Adrenal gland (tissue), 19 donors: ENCODE measurements at places on chromosomes 5 and 9. TPM values are rescaled to one million over a fixed set of nuclear protein-coding genes. Genes with fewer than 3 reads are reported as not detected.

GRCh38 chr9:127635201-127635735 is 23.2 kb downstream of the STXBP1 start:
- H3K27ac ChIP-seq: no peak overlapping the region
- no peak overlapping the region for H3K4me3 ChIP-seq
- H3K4me1 ChIP-seq: peaks cover 11% of the 10 kb centered on the region
- no peaks in the 10 kb centered on the region for H3K36me3 ChIP-seq
- no peaks in the 10 kb centered on the region for H3K27me3 ChIP-seq
- DNase-seq: no peak

DNA sequence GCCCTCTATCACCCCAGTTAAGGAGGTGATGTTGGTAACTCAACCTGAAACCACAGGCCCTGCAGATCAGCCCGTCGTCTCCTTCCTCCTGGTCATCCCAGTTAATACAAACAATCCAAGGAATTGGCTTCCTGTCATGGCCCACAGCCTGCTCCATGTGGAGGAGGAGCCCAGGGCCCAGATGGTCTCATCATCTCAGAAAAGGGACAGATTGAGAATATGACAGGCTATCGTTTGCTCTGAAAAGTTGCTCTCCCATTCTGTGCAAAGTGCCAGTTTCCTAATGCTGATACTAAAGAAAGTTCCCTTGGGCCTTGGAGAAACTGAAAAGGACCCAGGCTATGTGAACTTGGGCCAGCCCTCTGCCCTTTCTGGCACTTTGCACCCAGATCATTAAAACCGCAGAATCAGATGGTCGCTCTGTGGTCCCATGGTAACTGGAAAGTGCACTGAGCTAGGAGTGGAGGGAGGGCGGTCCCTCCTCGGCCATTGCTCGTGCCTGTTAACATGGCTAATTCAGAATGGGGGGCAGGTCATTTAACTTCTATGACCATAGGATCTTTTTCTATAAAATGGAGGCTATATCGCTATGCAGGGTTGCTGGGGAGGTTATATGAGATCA is 675 bp upstream of the SPAAR start:
- H3K4me1 ChIP-seq: peaks cover 29% of the 10 kb centered on the region
- no peaks in the 10 kb centered on the region for H3K36me3 ChIP-seq
- DNase-seq: peak; percentile 40
- H3K27me3 ChIP-seq: no peaks in the 10 kb centered on the region
- peak overlapping the region; percentile 81 for H3K27ac ChIP-seq

GRCh38 chr9:89721176-89721700 is 116.4 kb downstream of the GADD45G start:
- DNase-seq: no peak
- H3K27ac ChIP-seq: no peak overlapping the region
- no peak overlapping the region for H3K4me3 ChIP-seq

DNA sequence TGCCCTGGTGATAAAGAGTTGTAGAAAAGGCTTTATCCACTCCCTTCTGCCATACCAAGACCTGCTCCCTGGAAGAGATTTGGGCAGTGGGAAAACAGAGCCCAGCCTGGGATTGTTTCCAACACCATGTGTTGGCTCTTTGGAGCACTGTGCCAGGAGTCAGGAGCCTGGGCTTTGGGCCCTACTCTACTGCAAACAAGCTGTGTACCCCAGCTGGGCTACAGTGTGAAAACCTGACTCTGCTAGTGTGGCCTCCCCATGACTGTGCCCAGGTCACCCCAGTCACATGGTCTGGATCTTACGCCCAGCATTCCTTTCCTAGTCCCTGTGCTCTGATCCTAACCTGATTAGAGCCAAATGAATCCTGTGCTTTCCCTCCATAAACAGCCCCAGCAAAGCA is 39.3 kb upstream of the SHB start:
- no peak overlapping the region for H3K27ac ChIP-seq
- DNase-seq: no peak
- H3K36me3 ChIP-seq: no peaks in the 10 kb centered on the region
- no peaks in the 10 kb centered on the region for H3K4me1 ChIP-seq
- H3K27me3 ChIP-seq: no peaks in the 10 kb centered on the region

DNA sequence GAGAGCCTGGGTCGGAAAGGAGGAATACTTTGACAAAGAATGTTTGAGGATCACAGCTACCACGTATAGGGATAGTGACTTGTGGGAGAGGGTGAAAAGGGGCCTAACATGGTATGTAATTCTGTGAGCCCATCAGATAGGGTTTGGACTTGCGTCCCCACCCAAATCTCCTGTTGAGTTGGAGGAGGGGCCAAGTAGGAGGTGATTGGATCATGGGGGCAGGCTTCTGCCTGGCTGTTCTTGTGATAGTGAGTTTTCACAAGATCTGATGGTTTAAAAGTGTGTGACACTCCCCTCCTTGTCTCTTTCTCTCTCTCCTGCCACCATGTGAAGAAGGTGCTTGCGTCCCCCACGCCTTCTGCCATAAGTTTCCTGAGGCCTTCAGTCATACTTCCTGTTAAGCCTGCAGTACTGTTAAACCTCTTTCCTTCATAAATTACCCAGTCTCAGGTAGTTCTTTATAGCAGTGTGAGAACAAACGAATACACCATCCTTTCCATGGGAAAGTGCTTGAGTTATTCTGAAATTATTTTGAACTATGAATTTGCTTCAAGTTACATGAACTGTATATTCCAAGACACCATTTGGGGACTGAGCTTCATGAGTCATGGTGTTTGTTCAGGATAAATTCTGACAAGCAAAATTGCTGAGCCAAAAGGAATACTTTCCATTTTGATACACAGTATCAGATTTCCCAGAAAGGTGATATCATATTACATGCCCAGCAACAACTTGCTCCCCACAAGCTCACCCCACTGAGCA is 68.8 kb upstream of the SSBP2 start:
- no peak overlapping the region for H3K4me3 ChIP-seq
- H3K36me3 ChIP-seq: no peaks in the 10 kb centered on the region
- H3K27me3 ChIP-seq: no peaks in the 10 kb centered on the region
- no peak for DNase-seq

DNA sequence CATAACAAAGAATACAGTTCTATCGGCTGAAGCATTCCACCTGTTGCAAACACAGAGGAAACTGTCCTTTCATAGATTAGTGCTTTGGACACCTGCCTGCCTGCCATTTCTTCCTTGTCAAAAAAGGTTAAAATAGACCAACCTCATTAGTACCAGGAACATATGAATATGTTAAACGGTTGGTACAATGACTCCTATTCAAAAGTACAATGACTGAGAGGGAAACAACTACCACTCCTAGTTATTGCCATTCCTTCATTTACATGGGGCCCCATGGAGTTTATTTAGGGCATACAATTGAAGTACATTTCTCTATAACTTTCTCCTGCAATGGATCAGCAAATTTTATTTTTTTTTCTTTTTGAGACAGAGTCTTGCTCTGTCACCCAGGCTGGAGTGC is 77.4 kb upstream of the PIP5K1B start:
- no peaks in the 10 kb centered on the region for H3K27me3 ChIP-seq
- H3K4me1 ChIP-seq: no peaks in the 10 kb centered on the region
- H3K36me3 ChIP-seq: no peaks in the 10 kb centered on the region

DNA sequence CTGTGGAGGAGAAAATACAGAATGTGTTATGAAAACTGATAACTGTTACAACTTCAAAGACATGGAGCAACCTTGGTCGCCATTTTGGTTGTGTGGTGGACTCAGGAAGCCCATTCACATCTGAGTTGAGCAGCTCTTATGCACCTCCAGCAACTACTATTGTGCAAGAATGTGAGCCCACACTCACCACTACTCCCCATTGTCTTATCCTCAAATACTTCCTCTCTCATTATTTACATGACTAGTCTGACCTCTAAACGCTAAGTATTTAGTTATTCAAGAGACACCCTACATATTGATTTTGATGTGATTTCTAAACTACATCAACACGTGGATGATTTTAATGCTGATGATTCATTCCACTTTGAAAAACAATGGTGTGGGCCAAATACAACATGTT is 516.6 kb upstream of the CLINT1 start:
- H3K27ac ChIP-seq: no peak overlapping the region
- H3K36me3 ChIP-seq: no peaks in the 10 kb centered on the region
- no peaks in the 10 kb centered on the region for H3K27me3 ChIP-seq
- no peak overlapping the region for H3K4me3 ChIP-seq
- DNase-seq: no peak
- H3K4me1 ChIP-seq: no peaks in the 10 kb centered on the region

DNA sequence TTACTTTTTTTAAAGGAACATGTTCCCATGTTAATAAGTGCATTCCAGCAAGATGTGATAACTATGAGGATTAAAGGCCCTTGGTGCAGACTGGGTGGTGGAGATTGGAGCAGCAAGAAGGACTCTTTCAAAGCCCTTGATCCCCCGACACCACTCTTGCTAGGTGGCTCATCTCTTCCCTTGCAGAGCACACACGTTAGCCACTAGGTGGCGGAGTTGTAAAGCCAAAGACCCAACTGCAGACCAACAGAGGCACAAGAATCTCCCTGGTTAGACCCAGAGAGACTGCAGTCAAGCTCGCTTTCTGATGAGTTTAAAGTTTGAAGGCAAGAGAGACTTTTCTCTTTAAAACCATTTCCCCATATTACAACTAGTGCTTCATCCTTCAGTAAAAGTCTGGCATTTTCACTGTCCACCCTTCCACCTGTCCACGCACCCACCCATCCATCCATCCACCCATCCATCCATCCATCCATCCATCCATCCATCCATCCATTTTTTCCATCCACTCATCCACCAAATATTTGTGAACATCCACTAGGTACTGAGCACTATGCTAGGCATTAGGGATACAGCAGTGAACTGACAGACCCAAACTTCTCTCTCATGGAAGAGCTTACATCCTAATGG is 226.9 kb downstream of the MSX2 start:
- no peaks in the 10 kb centered on the region for H3K36me3 ChIP-seq
- H3K4me3 ChIP-seq: no peak overlapping the region
- DNase-seq: peak; percentile 74
- H3K4me1 ChIP-seq: no peaks in the 10 kb centered on the region
- no peak overlapping the region for H3K27ac ChIP-seq

BNIP1 gene
- polyA plus RNA-seq: 16.0 TPM

FAM13B gene
- 39.7 TPM for polyA plus RNA-seq

NR4A3 gene
- 7.6 TPM for polyA plus RNA-seq
